ENCODE measurements at places on chromosomes 5 and 9.

DNA sequence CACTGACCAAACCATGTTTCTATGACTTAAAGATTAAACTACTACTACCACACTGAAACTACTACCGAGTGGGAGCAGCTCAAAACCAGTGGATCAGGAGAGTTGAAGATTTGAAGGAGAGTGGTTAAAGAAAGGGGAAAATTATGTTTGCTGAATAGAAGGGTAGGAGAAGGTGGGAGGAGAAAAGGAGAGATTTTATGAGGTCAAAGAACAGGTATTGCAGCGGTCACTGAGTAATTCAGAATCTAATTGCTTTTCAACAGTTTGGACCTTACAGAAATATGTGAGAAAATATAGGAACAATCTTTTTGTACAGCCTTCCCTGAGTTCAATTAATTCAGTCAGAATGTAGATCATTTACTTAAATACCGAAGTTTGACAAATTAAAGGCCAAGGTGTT is 24.6 kb downstream of the EDIL3 start:
- H3K27me3 ChIP-seq, result no peaks in the 10 kb centered on the region
- no peak overlapping the region for H3K27ac ChIP-seq
- no peak overlapping the region for H3K4me3 ChIP-seq
- H3K4me1 ChIP-seq, result no peaks in the 10 kb centered on the region

GRCh38 chr9:98164912-98165311 is 27.5 kb downstream of the CORO2A start:
- H3K27ac ChIP-seq, result peak overlapping the region; percentile 57
- no peaks in the 10 kb centered on the region for H3K27me3 ChIP-seq
- peaks cover 54% of the 10 kb centered on the region for H3K4me1 ChIP-seq

DNA sequence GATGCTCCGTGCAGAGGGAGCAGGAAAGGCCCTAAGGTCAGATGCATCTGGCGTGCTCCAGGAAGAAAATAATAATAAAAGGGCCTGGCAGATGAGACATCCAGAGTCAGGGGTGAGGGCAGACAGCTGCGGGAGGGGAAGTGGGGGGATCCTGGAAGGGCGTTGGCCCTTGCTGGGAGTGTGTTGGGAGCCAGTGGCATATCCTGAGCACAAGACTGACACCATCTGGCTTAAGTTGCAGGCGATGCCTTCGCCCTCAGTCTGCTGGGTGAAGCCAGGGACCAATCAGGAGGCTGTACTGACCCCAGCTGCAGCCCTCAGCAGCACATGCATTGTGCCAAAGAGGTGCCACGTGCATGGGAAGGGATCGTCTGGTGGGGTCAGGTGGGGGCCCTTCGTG is 3.8 kb downstream of the OR2V2 start:
- H3K4me1 ChIP-seq, result peaks cover 2% of the 10 kb centered on the region
- no peak for DNase-seq
- H3K27ac ChIP-seq, result no peak overlapping the region
- peaks cover 20% of the 10 kb centered on the region for H3K36me3 ChIP-seq

GRCh38 chr5:154147666-154148065 is 42.9 kb upstream of the GALNT10 start:
- H3K4me1 ChIP-seq, result no peaks in the 10 kb centered on the region
- H3K27ac ChIP-seq, result no peak overlapping the region
- no peak overlapping the region for H3K4me3 ChIP-seq
